Stimulated activated CD8-positive, alpha-beta memory T cell treated with anti-CD3 and anti-CD28 coated beads, Interleukin-4, amount 100 ng/mL, for 4 hours (primary cell): ENCODE measurements at places on chromosomes 2 and 18.

DNA sequence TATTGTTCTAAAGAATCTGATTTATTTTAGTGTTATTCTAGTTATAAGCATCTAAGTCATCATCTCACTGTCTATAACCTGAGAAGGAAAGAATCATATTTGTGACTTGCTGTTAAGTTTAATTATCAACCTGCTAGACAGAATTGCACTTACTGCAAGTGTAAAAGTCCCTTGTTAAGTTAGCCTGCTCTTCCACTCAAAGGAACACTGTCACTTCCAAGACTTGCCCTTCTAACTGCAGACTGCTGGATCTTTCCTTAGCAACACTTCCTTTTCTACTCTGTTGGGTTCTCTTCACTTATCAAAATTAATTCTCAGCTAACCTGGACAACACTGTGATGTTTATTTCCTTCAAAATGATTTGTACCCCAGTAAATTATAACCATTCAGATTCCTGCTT lies 323.2 kb upstream of the TFPI start:
- no peak for DNase-seq

- no peak for DNase-seq
Observed at GRCh38 chr18:35185771-35186170, 55.1 kb upstream of the ZNF397 start.

DNA sequence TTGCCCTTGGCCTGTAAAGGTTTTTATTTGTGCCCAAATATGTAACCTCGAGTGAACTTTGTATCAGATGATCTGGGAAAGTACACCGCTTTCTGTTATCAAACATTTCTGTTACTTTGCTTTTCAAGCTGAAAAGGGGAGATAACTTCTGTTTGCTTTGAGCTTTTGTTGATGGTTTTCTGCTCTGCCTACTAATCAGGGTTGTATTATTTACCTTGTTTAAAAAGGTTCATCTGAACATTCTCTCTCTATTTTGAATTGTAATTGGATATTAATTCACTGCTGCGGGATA lies 79.4 kb downstream of the XRCC5 start:
- DNase-seq, result no peak

DNA sequence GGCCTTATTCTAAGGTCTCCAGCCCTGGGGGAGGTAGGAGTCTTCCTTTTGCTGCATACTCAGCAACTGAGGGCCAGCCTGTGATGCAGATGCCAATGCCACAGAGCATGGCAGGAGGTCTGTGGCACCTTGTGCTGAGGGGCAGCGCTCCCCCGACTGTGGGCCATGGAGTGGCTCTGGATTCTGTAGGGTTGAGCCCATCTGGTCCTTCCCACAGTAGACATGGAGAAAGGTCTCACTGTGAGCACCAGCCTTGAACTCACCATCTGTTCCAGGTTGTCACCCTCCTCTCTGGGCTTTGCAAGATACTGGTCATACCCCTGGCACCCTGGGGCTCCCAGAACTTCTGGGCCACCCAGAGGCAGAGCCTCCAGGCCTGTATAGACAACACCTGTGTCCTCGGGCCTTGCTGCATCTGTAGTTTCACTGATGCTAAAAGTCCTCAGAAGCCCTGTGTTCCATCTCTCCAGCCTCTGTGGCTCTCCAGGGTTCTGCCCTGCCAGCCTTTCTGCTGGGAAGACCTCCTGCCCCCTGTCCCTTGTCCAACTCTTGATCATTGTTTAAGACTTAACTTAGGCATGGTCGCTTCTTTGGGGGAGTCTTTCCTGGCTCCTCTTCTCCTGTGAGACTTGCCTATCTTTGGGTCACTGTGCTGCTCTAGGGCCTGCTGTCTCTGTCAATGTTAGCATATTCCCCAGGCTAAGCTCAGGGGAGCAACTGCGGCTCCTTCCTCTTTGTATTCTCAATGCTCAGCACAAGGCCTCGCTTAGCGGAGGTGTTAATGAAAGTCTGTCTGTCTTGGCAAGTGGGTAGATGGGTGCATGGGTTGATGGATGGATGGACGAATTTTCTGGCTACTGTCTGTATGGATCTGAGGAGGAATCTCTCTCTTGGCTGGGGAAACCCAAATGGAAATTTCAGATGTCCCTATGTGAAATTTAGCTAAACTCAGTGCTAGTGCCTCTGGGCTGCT lies 160.9 kb downstream of the DYSF start:
- DNase-seq, result no peak

DNA sequence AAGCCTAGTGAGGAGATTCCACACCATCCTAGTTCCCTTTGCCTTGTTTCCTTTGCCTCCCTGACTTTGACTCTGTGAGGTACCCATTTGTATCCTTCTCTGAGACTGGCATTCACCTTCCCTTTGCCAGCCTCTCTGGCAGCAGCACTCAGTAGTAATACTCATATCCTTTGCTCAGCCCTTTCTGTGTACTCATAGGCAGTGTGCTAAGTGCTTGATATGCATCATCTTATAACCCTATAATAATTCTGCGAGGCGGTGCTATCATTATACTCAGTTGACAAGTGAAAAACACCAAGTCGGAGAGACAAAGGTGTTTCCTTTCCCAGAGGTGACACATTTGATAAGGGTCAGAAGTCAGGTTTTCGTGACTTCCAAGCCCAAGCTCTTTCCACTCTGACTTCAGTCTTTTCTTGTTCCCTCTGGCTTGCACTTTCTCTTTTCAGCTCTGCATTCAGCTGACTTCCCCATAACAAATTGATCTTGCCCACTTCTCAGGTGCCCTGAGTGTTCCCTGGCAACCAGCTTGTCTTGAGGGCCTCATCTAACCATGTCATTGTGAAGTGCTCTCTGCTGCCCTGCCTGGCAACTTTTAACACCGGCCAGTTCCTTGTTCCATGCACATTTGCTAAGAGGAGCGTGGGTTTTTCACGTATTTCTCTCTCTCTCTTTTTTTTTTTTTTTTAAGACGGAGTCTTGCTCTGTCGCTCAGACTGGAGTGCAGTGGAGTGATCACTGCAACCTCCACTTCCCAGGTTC lies 94.5 kb upstream of the UPP2 start:
- no peak for DNase-seq
